ENCODE measurements at places on chromosomes 1 and 21.

GRCh38 chr1:24555591-24556413 is at the start of gene NCMAP:
NCMAP (plus strand) TSS chr1:24556087; CDS start chr1:24595431, 39,344 bp downstream.
- no peak for DNase-seq

- DNase-seq: peak; percentile 56
Observed at GRCh38 chr1:182446033-182446669, 3.8 kb upstream of the RGSL1 start.

DNA sequence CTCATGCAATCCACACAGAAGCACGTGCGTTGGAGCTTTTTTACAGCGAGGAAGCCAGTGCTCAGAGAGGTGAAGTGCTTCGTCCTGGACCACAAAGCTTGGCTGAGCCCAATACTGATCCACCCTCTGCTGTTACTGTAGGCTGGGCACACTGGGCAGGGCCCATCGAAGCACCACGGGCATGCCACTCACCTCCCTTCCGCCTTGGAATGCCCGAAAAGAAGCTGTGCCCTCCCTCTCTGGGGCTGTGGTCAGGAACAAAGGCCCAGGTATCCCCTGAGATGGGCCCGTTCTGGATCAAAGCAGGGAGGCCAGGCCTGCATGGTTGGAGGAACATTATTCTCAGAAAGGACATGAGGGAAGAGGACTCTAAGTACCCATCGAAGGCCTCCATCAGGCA is 206.7 kb upstream of the C1orf174 start:
- no peak for DNase-seq

- no peak for DNase-seq
Observed at GRCh38 chr1:90400131-90400530, 317.0 kb downstream of the BARHL2 start.

- DNase-seq: no peak
Observed at GRCh38 chr1:44819196-44819607, 10.9 kb downstream of the BTBD19 start.

GRCh38 chr21:43865540-43866259 is 677 bp downstream of the AGPAT3 start:
- peak; percentile 62 for DNase-seq

DNA sequence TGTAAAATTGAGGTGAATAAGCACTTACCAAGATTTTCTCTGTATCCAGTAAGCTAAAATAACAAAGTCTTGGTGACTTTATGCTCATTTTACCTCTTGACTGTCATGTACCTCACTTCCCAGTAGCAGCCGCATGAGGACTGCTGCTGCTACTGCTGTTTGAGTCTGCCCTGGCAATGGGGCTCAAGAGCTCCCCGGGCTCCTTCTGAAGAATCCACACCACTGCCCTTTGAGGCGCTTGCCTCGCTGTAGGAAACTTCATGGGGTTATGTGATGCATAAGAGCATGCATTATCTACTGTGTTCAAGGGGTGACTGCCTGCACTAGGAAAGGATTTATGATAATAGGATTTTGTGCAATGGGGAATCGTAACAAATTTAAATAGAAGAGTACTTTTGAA is 113.5 kb downstream of the NTNG1 start:
- no peak for DNase-seq

- DNase-seq: peak; percentile 94
Observed at GRCh38 chr1:25819491-25820246, at the start of gene MTFR1L. MTFR1L (plus strand) TSS chr1:25819954; CDS start chr1:25823105, 3,151 bp downstream.

Data from activated CD4-positive, alpha-beta T cell treated with anti-CD3 and anti-CD28 coated beads, Interleukin-2, Interleukin-6, amounts not matched to agents 100 ng/mL and 50 ng/mL, durations not matched to agents 16 hours and 8 hours (primary cell).